ENCODE measurements at places on chromosomes 6 and 20.

DNA sequence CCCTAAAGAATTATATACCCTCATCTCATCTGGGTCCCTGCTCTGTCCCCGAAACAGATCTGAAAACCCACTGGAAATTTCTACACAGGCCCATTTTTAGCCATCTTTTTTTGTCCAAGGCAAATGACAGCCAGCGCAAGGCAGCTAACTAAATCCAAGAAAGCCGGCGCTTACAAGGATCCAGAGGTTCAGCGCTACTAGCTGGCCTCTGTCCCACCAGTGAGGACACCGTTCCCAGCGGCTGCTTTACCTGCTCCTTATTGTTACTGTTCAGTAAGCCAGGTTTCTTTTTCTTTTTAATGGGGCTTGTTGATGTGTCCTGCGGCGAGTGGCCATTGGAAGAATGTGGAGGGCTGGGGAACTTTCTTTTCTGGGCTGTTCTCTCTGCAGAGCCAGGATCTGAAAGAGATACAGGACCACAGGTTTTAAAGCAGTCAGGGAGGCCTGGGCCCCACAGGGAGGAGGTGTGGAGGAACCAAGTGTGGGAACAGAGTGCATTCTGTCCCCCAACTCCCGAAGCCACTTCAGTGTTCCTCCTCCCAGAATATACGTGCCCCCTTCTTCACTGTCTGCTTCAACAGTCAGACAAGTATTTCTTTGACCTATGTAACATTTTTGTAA, 46.6 kb downstream of the ZMYND8 start:
- no peak for DNase-seq

- DNase-seq: no peak
Observed at GRCh38 chr6:40474937-40475336, 112.2 kb downstream of the LRFN2 start.

DNA sequence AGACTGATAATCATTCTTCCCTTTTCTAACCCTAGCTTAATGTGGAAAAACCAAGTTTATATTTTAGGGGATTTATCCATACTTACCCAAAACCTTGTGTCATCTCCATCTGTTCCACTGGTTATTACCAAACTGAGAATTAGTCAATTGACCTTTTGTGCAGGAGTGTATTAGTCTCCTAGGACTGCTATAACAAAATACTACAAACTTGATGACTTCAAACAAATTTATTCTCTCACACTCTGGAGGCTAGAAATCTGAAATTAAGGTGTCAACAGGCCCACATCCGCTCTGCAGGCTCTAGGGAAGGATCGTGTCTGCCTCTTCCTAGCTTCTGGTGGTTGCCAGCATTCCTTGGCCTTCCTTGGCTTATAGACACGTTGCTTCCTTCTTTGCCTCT, 12.7 kb upstream of the GMDS start:
- DNase-seq: no peak

DNA sequence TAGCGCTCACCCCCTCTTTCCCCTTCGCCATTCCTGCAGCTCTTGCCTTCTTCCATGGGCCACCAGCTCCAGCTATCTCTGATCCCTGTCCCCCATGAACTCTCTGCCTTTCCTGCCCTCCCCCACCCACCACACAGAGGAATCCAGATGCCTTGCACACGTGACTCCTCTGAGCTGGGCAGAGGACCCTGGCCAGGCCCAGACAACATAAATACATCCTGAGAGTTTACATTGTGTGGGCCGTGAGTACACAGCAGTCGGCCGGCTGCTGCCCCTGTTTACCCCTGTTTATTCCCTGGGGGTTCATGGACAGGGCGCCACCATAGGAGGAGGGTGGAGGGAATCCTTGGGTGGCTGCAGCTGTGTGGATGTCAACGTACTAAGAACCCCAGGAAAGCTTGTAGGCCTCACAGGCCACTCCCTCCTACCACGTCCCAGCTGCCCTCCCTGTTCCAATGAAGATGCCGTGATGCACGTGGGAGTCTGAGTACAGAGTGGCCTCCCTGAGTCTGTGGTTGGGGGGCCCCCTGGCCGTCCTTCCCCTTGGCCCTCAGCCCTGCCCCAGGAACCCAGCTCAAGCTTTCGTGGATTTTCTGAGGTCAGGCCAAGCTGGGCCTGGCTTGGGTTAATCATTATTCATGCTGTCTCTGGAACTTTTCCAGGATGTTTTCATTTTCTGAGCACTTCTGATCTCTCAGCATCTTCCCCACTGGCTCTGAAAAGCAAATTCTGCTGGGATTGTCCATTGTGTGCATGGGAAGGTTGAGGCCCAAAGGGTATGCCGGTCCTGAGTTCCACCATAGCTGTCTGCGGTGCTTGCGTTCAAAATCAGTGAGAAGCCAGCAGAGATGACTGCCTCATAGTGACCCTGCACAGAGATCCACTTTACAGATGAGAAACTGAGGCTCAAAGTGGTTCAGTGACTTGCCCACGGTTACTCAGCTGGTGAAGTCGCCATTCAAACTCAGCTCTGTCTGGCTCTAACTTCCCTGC, 136.3 kb downstream of the MRPL14 start:
- DNase-seq: peak; percentile 94

- DNase-seq: no peak
Observed at GRCh38 chr6:31615748-31616147, 714 bp downstream of the AIF1 start.

GRCh38 chr6:144346719-144347447, 61.7 kb downstream of the UTRN start:
- DNase-seq: peak; percentile 71

- DNase-seq: no peak
Observed at GRCh38 chr6:158611541-158612370, 32.8 kb downstream of the DYNLT1 start.

DNA sequence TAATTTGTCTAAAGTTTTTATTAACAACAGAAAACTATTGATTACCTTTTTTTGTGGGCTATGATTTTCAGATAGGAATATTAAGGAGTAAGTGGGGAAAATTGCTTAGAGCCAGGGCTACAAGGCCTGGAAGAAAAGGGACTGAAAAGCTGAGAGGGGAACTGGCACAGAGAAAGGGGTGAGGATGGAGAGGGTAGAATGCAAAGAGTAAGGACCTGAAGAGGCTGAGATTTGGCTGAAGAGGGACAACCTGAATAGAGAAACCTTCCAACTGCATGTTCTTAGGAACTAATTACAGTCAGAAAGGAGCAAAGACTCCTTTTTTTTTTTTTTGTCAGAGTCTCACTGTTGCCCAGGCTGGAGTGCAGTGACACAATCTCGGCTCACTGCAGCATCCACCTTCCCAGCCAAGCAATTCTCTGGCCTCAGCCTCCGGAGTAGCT, 16.7 kb downstream of the BTN2A1 start:
- DNase-seq: no peak

DNA sequence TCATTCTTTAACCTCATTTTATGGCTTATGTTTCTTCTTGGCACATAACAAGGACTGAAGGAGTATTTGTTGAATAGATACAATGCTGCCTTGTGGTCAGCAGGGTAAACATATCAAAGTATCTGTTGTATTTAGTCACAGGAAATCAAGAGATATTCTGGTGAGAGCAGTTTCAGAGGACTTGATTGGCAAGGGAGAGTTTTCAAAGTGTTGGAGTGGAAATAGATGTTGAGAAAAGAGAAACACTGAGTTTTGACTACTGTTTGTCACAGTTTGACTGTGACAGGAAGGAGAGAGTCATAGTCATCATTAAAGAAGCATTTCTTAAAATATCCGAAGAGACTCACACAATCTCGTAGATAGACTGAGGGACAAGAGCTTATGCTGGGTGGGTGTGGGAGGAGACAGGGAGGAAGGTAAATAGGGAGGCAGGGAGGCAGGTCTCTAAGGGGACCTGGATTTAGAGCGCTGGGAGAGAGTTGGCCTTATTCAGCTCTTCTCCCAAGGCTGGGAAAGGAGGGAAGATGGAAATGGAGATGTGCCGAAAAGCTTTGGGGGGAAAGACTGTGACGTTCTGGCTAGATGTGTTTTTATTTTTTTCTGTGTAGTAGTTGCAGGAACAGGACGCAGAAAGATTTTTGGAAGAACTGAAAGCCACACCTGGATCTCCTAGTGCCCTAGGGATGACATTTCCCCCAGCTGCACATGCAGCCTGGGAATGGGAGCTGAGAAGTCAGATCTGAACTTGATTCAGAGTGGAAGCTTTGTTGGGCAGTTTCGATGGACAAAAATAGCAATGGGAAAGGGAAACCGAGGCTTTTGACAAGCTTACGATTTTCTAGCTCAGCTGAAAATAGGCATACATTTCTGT, 65.0 kb upstream of the IFNGR1 start:
- peak; percentile 13 for DNase-seq
